ENCODE measurements at places on chromosomes 6 and 20.

DNA sequence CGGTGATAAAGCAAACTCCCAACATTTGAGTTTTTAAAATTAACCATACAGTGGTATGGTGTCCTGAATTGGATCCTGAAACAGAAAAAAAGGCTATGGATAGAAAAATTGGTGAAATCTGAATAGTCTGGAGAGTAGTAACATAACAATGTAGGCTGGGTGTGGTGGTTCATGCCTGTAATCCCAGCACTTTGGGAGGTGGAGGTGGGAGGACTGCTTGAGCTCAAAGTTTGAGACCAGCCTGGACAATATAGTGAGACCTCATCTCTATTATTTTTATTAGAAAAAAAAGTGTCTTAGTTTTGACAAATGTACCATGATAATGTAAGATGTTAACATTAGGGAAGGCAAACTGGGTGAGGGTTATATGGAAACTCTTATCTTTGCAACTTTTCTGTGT, 11.0 kb downstream of the EEF1A1 start:
- DNase-seq: no peak

DNA sequence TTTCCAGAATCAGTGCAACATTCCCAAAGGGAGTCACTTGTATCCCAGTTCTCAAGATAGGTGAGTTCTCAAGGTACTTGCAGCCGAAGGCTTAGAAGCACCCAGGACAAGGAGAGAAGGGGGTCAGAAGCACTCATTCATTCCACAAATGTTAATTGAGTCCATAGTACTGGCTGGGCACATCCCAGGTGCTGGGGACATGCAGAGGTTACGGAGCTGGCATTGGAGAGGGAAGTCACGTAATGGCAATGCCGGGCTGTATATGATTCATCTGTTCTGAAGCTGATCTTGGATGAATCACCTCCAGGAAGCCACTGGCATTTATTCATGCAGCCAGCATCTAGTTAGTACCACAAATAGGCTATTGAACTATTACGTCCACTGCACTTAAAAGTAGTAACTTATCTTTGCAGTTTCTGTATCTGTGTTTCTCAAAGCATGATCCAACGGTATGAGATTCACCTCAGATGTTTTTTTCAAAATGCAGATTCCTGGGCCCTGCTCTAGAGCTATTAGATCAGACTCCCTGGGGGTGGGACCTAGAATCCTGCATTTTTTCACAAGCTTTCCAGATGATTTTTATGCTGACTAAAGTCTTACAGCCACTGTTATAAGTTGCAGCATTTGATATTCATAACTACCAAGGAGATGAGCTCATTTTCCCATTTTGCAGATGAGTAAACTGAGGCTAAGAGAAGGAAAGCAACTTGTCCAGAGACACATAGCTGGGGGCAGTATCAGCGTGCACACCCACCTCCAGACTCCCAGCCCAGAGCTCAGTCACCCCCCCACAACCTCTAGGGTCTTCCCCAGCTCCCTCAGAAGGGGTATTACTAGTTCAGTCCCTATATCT, 44.1 kb upstream of the ID1 start:
- DNase-seq: no peak

GRCh38 chr6:32941214-32941768, 463 bp upstream of the HLA-DMB start:
- no peak for DNase-seq

- no peak for DNase-seq
These were observed 821 bp downstream of the DHX35 start for GRCh38 chr20:38962928-38963401.
